ENCODE measurements at places on chromosomes 1 and 21.

- no peak for DNase-seq
Observed at GRCh38 chr1:32701951-32702598, 495 bp downstream of the SYNC start.

DNA sequence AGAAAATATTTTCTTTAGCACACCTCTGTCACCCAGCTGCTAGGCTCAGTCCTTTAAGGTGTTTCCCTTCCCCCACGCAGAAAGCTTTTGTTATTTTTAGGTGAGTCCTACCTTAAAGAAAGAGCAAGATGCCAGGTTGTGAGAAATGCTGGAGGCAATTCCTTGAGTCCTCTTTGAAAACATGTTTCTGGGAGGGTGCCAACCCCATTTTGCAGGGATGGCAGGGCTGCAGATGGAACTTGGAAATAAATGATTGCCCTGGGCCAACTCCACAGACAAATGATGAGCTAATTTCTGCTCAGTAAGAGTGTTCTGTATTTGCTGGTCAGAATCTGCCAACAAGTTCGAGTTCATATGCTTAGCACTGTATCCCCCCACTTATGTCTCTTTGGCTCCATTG, 119.2 kb upstream of the RAB3GAP2 start:
- peak; percentile 44 for DNase-seq

GRCh38 chr1:85465786-85466134, 801 bp upstream of the DDAH1 start:
- no peak for DNase-seq

DNA sequence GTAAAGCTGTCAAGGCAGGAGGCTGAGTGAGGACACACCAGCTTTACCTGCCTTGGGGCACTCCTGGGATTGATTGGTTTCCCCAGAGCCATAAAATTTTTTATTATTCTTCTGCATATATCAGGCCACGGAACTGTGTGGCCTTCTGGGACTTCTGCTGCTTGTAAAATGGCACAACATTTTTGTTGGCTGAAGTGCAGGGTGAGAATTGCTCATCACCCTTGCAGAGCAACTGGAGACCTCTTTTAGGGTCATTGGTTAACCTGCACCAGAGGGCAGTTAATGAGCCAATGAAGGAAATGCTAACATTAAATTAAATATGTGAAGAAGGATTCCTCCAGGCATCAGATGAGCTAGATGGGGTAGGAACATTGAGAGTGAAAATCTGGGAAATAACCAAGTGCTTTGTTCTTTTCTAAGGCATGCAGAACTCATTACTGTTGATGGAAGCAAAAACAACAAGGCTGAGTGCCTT, 87.7 kb downstream of the LTN1 start:
- DNase-seq = no peak

DNA sequence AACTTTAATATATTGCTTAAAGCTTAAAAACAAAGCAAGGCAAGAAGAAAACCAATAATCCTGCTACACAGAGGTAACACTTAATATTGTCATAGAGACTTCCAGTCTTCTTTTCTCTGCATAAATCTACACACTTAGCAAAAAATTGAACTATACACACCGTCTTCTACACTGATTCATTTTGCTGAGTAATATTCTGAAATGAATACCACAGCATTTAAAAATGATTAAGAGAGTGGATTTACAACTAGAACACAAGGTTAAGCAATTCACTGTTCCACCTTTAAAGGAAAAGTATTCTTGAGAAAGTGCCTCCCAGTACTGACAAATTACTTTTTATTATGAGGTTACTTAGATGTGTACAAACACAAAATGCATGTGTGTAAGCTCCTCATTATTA, 22.2 kb upstream of the ITPKB start:
- DNase-seq = no peak

DNA sequence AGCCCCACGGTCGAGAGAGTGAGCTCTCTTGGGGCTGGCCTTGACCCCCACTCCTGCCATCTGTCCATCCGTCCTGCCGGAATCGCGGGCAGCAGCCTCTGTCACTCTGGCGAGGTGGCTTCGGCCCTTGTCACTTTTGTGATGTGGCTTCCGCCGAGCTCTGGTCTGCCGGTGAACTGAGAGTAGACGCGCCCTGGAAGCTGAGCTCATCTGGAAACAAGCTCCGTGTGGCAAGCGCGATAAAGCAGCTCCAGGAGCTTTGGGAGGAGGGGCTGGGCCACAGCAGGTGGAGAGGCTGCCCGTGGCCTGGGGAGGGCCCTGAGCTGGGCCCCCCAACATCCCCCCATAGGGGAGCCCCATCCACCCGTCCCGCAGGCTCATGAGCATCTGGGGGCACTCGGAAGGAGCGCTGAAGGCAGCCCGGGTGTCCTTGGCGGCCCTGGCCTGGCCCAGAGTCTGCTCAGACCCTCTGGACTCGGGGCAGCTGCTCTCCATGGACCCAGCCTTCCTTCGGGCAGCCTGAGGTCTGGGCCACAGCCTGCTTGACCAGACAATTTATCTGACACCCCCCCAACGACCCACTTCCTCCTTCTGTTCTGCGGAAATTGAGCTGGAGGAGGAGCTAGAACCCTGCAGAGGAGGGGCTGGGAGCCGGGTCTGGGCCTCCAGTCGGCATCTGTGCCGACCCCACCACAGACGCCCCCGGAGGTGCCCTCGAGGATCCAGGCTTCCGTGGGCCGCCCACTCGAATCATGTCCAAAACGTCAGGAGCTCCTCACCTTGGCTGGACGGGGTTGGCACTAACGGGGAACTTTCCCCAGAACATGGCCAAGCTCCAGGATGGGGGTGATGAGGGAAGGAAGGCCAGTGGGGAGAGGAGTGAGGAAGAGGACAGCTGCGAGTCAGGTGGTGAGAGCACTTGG, 59.1 kb downstream of the SLC19A1 start:
- DNase-seq = no peak

DNA sequence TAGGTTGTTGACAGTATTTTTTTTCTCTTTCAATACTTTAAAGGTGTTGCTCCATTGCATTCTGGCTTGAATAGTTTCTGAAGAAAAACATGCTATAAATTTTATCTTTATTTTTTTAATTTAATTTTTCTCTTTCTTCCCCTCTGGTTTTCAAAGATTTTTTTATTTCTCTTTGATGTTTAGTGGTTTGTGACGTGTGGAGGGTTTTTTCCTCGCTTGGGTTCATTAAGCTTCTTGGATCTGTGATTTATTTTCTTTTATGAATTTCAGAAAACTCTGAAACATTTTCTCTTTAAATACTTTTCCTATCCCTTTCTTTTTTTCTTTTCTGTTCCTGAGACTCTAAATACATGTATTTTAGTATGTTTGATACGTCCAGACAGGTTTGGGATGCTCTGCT, 9.3 kb downstream of the SLC30A7 start:
- DNase-seq = no peak

DNA sequence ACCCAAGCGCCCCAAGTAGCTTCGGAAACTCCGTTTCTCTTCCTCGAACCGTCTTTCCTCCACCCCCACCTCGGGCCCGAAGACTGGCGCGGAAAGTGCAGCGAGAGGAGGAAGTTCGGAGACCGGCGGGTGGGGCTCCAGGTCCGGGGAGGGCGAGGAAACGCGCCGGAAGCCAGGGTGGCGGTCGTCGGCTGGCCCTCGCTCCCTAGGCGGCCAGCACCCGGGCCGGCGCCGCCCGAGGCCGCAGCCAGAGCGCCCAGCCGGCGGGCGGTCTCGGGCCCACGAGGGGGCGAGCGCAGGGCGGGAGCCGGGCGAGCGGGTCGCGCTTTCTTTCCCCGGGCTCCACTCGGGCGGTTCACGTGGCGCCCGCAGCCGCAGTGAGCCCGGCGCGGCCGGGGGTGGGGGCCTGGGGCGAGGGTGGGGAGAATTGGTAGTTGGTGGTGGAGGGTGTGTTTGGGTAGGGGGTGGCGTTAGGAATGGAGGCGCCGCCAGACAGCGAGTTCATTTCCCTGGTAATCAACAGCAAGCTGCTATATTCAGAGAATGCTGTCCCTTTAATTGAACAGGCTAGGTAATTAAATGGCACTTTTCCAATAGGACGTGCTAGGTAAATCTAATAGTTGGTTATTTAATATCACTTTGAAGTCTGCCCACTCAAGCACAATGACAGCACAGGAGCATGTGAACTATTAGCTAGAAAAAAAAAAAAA, 6.7 kb downstream of the LMO4 start:
- peak; percentile 55 for DNase-seq

DNA sequence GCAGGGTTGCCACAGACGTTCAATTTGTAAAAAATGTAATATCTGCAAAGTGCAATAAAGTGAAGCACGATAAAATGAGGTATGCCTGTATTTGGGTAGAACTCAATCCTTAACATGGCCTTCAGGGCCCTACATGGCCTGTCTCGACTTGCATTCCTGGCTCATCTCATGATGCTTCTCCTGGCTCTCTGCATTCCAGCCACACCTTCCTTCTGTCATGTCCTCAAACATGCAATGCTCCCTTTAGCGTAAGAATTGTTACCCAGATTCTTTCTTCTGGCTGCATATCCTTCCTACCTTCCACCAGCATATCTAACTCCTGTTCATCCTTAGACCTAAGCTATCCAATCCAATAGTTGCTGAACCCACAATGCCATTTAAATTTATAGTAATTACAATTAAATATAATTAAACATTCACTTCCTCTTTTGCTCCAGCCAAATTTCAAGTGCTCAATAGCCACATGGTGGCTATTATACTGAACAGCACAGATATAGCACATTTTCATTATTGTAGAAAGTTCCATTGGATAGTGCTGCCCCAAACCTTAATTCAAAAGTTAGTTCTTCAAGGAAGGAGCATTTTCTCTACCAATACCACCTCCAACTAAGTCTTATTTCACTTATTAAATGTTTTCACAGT, 32.6 kb downstream of the FGGY start:
- peak; percentile 80 for DNase-seq

GRCh38 chr1:9490605-9491339, 48.5 kb upstream of the SLC25A33 start:
- DNase-seq = peak; percentile 71

DNA sequence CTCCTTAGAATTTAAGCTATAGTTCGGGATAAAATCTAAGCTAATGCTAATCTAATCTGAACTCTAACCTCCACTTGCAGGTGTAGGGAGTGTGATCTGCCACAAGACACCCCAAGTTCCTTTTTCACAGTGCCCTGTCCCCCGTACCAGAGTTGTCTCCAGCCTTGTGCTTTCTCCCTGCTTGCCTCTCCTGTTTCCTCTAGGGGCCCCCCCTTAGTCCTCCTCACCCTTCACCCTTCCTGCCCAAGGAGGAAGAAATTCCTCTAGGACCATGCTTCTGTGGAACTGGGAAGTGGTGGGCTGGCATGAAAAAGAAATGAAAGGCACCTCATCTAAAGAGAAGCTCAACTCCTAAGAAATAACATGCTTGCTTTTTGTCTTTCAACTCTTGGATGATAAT, 50.2 kb upstream of the BCL9 start:
- DNase-seq = no peak

DNA sequence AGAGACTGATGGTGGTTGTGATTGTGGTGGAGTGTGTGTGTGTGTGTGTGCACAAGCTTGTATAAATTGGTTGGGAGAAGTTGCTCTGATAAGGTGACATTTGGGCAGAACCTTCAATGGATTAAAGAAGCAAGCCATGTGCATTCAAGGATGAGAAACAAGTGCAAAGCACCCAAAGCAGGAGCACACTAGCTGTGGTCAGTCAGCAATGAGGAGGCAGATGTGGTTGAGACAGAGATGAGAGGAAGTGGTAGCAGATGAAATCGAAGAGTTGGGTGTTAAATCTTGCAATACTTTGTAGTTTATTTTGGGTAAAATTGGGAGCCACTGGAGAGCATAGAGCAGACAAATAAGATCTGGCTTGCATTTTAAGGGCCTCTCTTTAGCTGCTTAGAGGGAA, 4.4 kb upstream of the PGBD5 start:
- no peak for DNase-seq

DNA sequence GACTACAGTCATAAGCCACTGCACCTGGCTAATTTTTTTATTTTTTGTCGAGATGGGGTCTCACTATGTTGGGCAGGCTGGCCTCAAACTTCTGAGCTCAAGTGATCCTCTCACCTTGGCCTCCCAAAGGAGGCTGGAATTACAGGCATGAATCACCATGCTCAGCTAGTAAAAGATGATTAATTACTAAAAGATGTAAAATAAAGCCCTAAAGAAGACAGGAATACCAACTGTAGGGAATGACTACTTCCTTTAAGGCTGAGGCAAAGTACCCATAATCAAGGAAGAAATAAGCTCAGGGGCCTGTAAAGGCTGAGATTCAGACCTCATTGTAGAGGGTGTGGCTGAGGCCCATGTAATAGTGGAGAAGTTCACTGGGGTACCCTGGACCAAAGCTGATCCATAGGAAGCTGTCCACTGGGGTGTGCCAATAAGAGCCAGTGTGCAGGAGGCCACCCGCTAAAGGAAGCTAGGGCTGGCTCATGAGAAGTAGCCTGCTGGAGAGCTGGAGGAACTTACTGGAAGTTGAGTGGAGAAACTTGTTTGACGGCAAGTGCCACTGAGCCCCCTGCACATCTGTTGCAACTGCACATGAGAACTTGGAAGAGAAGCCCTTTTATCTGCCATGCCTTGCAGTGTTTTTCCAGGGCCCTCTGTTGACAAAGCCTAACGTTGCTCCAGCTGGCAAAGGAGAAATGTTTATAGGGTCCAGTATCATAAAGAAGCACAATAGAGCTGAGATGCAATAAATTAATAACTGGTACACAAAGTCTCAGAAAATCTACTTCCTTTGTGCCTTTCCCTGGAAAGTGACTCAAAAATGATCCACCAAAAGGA, 17.8 kb upstream of the SERTAD4 start:
- DNase-seq = no peak

GRCh38 chr1:231317306-231318014, 20.2 kb downstream of the EXOC8 start:
- no peak for DNase-seq

DNA sequence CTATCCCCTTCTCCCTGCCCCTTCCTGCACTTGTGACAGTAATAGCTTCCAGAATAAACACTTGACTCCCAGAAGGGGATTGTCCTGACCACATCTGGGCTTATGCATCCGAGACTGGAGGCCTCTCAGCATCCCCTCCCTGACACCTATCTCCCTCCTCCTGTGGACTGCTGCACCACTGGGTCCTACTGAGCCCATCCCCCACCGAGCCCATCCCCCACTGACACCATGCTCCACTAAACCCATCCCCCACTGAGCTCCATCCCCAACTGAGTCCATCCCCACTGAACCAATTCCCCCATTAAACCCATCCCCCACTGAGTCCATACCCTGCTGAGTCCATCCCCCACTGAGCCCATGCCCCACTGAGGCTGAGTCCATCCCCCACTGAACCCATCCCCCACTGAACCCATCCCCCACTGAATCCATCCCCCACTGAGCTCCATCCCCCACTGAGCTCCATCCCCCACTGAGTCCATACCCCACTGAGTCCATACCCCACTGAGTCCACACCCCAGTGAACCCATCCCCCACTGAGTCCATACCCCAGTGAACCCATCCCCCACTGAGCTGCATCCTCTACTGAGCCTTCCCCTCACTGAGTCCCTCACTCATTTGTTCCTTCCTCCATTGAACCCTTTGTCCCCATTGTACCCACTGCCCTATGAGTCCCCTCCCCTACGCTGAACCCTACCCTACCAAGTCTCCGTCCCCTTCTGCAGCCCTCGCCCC, 5.6 kb downstream of the PDZK1IP1 start:
- DNase-seq = no peak

DNA sequence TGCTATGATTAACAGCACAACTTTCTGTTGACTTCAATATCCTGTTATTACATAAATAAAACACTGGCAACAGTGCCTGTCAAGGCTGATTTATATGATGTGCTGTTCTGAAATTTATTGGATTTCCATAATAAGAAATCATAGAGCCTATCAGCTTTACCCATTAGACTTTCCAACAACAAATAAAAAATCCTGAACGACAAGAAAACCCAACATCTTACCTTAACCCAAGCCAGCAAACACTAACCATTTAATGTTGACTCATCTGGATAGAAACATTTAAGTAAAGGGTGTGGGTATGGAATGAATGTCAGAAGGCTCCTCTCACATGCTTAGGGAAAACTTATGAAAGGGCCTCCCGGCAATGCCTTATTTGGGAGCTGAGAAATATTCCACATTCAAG, 165.1 kb downstream of the SLC45A1 start:
- DNase-seq = peak; percentile 63
